T-cell (primary cell): ENCODE measurements at places on chromosomes 5 and 9.

DNA sequence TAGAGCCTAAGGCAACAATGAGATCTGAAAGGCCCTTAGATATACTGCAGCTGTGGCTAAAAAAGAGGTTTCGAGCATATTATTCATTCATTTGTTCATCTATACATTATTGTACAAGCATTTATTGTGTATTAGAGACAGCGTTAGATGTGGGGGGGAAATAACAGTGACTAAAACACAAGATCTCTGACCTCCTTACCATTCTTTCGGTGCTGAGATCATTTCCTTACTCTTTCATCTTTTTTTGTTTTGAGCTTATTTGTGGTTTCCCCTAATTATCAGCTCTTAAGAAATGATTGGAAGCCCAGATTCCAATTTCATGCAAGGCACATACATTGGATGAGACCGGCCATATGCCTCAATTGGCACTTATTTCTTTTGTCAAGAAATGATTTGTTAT is 113.2 kb downstream of the SEC61B start:
- DNase-seq: no peak

DNA sequence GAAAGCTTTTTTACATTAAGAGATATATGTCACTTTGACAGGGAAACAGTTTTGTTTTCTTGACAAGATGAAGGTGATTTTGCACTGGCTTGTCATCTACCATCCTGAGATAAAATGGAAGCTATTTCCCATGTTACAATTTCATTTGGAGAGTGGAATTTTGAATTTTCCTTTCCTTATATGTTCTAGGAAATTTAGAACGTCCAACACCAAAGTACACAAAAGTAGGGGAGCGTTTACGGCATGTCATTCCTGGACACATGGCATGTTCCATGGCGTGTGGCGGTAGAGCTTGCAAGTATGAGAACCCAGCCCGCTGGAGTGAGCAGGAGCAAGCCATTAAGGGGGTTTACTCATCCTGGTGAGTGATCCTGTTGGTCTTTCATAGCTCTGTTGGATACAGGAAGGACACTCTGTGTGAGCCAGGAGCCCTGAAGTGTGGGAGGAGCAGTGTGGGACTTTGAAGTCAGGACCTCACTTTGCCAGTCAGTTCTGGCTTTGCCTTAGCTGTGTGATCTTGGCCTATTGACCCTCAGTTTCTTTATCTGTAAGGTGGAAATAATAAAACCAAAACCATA is 887 bp downstream of the PTPDC1 start:
- no peak for DNase-seq

- no peak for DNase-seq
Observed at GRCh38 chr5:143397302-143398052, 6.0 kb downstream of the NR3C1 start.

DNA sequence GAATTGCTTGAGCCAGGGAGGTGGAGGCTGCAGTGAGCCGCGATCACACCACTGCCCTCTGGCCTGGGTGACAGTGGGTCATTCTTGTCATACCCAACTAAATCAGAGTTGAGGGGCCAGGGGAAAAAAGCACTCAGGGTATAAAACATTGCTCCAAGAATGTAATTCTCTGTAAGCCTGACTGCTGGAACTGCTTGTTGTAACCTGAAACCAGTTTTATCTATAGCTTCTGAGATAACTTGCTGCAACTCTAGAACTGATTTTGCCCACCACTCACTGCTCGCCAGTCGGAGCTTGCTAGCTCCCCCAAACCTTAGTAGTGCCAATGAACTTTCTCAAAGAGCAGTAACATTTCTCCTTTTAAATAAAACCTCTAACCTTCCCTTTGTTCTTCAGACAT is 9.6 kb upstream of the MSH3 start:
- DNase-seq: no peak

DNA sequence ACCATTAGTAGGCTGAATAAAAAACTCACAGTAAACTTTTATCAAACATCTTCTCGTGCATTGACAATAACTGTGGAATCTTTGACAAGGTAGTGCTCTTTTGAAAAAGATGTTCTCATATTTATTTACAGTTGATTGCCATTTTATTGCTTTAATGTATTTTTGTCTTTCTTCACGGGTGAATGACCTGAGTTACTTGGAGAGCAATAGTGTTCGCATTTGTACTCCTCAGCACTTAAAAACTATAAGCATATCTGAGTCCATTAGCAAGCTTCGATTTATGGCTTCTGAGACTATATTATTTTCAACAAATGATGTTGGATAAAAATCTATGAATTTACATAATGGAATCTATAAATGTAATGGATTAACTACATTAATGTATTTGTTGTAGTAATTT is 1012.3 kb downstream of the CDH9 start:
- DNase-seq: no peak

GRCh38 chr9:92730897-92731296 is 33.7 kb downstream of the BICD2 start:
- no peak for DNase-seq

DNA sequence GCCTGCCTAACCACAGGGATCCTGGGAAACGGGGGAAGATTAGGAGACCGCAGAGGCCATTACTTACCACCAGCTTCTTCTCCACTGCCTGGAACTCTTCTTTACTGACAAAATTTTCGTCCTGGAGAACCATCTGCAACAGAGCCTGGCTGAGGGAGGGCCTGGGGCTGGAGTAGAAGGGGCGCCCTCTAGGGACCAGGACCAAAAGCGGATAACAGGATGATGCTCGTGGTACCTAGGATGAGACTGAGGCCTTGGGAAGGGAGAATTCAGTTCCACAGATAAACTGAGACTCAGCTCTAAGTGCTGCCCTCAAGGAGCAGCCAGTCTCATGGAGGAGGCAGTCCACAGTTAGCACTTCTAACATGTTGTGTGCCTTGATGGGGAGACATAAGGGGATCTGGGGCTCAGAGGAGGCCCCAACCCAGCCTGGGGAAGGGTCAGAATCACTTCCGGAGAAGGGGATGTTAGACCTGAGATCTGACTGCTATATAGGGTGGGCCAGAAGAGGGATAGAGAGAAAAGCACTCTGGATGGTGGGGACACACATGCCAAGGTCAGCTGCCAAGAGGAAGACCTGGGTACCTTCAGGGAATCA is 1.2 kb downstream of the SPATA24 start:
- no peak for DNase-seq

GRCh38 chr9:98331536-98332259 is 76.2 kb upstream of the TBC1D2 start:
- DNase-seq: no peak

DNA sequence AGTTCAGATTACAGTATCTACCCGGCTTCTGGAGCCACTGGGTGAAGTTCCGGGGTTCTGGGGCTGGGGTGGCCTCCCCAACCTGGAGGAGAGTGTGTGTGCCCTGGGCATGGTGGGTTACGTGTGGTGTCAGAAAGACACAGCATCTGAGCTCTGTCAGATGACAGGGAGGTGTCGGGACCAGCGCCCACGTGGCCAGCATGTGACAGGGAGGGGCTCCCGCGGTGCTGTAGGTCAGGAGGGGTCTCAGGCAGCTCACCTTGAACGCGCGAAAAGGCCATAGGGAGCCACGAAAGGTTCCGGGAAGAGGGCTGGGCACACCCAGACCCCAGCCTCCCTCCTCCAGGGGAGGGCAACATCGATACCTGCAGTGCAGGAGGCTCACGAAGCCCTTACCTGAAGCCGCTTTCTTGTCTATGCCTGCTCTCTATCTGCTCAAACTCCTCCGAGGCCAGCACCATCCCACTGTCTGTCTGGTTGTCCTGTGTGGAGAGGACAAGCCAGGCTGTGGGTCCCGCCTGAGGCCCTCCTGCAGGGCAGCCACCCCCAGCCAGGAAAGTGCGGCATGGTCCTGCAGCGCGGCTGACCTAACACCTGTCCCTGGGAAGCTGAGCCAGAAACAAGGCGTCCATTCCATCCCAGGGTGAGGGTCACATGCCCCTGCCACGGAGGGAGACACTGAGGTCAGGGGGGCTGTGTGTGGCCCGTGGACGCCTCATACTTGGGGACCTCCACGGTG is 17.4 kb upstream of the SCGB3A1 start:
- DNase-seq: no peak

DNA sequence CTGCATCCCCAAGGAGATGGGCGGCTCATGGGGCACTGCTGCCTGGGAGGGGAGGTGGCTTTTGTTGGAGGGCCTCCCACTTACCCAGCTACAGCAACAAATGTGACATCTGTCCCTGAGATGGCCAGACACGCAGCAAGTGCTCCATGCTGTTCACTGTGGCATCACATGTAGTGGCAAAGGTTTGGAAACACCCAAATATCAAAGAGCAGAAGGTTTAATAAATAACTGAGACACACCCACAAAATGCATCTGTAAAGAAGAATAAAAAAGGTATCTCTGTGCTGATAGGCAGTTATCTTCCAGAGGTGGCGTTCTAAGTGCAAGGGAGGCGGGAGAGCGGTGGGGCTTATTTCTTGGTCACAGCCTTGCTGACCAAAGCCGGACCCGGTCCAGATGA is 23.3 kb upstream of the CLPTM1L start:
- no peak for DNase-seq

DNA sequence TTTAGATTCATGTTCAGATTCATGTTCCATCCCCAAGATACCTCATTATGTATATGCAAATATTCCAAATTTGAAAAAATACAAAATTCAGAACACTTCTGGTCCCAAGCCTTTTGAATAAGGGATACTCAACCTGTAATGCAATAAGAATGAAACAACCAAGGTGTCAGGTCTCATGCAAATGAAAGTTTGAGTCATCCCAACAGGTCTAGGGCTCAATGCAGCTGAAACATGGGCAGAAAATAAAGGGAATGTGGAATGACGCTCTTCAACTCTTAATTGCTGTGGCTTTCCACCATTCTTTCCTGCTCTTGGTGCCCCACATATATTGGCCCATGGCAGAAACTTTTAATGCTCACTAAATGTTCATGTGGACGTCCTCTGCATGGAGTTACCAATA is 107.3 kb upstream of the DAPK1 start:
- no peak for DNase-seq

DNA sequence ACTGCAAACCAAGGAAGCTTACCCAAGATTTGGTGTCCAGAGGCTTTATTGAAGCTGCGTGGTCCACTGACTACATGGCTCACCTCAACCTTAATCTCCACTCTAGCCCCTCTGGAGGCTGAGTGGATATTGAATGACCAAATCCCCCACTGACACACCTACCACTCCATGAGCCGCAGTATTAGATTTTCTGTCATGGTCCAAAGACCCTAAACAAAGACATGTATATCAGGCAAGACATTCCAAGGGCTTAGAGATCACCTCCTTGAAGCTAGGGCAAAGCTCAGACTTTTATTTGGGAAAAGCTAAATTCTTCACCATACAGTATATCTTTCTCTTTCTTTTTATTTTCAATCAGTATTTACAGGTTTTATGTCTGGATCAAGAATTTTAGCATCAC is 346.2 kb upstream of the CTNND2 start:
- no peak for DNase-seq

- DNase-seq: no peak
Observed at GRCh38 chr5:170986598-170986997, 124.8 kb downstream of the RANBP17 start.

DNA sequence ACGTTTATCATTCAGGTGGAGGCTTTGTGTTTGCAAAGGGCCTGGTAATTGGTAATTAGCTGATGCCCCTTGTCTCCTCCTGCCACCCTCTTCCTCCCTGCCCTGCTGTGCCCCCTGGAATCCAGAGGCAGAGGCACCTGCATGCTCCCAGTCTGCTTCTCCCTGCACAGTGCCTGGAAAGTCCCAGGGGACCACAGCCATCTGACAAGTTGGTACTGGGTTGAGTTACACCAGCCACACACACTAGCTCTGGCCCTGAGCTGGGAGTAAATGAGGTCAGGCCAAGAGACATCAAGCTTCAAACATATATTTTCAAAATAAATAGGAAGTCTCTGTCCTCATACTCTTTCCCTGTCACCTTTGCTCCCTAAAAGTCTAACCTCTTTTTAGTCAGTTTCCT is 56.3 kb downstream of the INSYN2B start:
- DNase-seq: no peak

DNA sequence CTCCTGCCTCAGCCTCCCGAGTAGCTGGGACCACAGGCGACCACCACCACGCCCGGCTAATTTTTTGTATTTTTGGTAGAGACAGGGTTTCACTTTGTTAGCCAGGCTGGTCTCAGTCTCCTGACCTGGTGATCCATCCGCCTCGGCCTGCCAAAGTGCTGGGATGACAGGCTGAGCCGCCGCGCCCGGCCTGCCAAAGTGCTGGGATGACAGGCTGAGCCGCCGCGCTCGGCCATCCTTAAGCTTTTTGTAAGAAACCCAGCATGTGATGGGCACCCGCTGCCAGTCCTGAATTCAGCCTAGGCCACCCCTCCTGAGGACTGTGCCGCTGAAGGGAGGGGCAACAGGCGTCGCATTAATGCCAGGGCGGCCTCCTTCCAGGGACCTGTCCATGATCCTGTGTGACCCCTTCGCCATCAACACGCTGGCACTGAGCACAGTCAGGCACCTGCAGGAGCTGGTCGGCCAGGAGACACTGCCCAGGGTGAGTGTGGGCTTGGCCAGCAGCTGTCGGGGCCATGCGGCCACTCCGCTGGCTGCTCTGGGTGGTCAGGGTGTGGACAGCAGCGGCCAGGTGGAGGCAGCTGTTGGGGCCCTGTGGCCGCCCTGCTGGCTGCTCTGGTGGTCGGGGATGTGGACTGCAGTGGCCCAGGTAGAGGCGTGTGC is 10.5 kb downstream of the NELFB start:
- DNase-seq: no peak

GRCh38 chr5:122844910-122845228 is 544 bp upstream of the SNX24 start:
- DNase-seq: no peak

DNA sequence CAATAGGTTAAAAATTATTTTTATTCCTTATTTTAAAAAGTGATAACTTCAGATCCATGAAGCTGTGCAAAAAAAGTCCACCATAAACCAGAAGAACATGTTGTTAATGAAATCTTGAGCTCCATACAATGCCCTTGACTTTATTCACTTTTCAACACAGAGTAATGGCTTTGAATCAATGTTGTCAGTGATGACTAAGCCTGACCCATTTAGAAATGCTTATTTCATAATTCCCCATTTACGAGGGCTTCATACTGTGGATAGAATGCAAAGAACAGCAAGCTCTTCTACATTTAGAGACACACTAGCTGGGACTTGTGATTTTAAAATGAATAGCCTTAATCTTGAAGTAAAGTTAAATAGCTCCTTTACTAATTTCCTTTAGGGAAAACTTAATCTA is 25.7 kb upstream of the IL9 start:
- DNase-seq: no peak

DNA sequence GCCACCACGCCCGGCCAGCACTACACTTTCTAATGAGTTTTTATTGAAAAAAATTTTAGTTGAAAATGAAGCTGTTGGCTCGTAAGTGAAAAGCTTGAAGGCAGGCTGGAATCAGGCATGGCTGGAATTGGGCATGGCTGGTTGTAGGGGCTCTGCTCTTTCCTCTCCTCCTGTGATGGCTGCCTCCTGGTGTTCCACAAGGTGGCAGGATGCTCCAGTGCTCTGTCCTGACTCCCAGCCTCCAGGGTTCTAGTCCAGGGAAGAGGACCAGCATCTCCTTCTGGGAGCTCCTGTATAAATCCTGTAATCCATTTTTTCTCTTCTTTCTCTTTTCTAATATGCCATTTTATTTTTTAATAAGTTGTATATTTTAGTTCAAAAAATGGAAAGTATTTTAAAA is 57.2 kb upstream of the DHFR start:
- DNase-seq: no peak

GRCh38 chr9:37353791-37354190 is 68.7 kb upstream of the GRHPR start:
- DNase-seq: no peak
